ENCODE measurements at places on chromosomes 16 and 17.

DNA sequence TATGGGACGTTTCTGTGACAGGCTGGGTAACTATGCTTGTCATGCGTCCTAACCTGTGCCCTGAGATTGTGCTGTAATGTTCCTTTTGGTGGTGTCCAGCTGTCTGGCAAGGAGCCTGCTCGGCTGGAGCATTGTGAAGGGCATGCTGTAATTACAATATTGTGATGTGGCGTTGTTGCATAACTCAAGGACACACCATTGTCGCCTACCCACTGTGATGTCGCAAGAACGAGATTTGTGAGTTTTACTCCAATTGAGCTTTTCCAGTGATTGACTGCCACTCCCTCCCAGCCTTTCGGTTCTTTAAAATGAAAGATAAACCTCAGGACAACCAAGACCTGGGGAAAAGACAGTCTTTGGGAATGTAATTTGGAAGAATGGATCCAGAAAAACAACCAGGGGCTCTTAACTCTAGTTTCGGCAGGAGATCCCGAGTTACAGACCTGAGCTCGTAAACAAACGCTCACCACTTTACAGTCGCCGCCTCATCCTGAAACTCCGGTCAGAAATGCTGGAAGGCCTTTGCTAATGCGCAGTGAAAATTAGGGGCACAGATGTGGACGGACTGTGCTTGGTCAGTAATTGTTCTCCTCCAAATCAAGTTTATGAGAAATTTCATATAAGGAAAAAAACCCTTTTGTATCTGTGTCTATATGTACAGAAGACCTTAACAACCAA lies 1.3 kb downstream of the ZNF750 start:
- peak; percentile 51 for DNase-seq

DNA sequence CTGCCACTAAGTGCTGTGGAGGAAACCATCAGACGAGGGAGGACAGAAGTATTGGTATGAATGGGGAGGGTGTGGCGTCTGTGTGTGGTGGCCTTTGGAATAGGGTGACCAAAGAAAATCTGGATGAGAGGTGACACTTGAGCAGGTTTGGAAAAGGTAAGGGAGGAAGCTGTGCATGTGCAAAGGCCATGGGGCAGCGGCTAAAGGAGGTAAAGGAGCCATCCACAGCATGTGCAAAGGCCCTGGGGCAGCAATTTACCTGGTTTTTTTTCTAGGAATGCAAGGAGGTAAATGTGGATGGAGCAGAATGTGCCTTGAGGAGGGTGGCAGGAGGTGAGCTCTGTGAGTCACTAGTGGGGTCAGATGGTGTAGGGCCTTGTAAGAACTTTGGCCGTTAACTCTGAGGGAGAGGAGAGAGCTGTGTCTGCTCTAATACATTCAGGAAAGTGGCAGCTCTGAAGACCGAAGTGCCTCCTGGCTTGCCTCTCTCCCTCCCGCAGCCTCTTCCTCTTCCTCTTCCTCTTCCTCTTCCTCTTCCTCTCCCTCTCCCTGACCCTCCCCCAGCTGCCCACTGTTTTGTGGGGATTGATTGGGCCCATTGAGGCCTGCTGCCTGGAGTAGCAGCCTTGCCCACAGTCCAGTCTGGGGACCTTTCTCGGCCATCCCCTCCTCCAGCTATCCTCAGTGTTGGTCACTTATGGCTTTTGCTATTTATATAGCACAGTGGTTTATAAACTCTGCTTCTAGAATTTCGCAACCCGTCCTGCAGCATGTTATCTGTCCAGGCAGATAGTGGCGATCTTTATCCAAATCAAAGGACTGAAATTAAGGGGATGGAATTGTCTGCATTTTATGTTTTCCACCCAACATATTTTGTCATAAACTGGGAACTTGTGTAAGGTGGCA lies 38.7 kb downstream of the CMIP start:
- no peak for DNase-seq

DNA sequence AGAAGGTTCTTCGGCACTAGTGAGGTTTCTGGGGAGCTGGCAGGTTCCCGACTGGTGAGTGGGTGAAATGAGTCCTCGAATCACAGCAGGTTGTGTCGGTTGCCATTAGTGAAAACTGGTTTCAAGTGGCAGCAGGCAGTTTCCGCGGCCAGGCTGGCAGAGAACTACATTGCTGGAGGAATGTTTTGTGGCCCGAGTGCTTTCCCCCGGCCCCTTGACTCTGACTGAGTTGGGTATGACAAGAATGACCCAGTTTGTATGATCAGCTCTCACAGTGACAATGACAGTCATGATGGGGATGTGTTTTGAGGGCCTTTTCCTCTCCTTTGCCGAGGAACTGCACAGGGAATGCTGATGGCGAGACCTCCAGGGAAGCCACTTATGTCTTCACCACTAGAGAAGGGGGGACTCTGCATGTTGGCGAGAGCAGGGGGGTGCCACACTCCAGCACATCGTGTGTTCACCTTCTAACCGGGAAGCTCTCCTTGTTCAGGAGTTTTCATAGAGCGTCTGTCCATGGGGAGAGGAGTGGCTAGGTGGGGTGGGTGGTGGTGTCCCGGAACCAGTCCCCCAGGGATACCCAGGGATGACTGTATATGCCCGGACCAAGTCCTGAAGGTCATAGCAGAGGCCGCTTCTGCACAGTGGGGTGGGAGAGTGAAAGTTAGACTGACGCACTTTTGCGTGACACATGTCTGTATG lies 206.0 kb upstream of the CHMP6 start:
- DNase-seq: no peak

DNA sequence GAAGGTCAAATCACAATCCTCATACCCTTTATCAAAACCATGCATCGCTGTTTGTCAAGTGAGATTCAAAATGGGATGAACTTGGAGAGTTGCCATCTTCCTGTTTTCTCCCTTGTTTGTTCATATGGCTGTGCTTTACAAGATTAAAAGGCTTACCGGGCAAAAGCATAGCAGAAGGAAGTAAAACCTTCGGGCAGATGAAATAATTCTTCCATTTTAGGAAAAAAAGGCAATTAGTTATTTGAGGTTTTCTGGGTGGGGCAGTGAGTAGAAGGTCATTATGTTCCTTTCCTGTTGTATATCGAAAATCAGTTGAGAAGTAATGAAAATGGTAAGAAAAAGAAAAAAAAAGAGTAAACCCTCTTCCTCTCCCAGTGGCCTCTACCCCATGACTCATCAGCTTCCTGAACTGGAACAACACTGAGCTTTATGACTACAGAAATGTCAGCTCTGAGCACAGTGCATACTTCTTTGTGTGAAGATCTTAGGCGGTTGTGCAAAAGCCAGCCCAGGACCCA lies 369.2 kb downstream of the CDH13 start:
- no peak for DNase-seq

GRCh38 chr17:56896968-56897359 lies 16.9 kb downstream of the TRIM25 start:
- no peak for DNase-seq

DNA sequence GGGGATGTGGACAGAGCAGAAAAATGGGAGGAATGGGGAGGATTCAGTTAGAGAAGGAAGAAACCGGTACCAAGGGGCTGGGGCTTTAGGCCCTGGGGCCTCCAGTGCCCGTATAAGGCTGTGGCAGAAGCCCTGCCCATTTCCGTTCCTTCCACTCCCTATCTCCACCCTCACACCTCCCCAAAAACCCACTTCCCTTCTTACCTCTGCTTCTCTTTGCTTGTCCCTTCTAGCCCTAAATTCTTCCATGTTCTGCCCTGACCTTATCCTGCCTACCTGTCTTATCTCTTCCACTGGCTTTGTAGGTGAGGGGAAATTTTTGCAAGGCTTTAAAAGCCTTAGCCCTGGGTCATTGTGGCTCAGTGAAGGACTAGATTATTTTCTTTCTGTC lies 4.1 kb downstream of the RNF167 start:
- DNase-seq: peak; percentile 57

GRCh38 chr16:73032541-73033270 lies 15.2 kb downstream of the ZFHX3 start:
- no peak for DNase-seq

DNA sequence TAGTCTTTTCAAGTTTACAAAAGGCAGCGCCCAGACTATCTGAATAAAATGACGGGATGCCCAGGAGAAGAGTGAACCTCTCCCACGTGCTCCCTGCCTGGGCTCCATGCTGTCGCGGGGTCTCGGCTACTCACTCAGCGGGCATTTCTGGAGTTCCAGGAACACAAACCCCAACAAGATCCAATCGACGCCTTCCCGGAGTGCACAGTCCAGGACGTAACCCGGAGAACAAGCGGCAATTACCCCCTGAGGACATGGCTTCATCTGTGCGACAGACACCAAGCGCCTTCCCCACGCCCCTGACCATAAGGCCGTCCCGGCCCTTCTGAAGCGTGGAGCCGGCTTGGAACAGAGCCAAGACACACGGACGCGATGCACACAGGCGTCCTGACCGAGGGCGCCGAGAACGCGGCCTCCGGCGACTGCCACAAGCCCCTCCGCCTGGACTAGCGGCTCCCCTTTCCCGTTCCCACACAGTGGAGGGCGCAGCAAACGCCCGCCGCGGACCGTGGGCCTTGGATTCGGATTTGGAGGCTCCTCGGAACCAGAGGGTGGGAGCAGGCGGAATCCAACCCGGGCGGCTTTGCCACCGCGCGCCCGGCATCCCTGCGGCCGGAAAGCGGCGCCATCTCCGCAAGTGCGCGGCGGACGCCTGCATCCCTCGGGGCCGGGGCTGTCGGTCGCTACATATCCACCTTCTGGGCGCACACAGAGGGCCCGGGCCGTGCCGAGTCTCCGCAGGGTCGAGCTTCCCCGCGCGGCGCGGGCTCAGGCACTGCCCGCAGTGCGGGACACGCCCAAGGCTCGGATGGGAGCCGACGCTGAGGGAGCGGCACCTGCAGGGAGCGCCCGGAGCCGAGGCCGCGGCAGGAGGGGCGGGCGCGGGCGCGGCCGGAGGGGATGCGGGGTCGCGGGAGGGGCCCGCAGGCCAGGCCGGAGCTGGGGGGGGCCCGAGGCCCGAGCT lies 725 bp downstream of the ABCA3 start:
- peak; percentile 21 for DNase-seq

- no peak for DNase-seq
Observed at GRCh38 chr16:82185012-82185411, 15.0 kb upstream of the MPHOSPH6 start.

- no peak for DNase-seq
Observed at GRCh38 chr17:33210285-33210684, 82.8 kb downstream of the ASIC2 start.

DNA sequence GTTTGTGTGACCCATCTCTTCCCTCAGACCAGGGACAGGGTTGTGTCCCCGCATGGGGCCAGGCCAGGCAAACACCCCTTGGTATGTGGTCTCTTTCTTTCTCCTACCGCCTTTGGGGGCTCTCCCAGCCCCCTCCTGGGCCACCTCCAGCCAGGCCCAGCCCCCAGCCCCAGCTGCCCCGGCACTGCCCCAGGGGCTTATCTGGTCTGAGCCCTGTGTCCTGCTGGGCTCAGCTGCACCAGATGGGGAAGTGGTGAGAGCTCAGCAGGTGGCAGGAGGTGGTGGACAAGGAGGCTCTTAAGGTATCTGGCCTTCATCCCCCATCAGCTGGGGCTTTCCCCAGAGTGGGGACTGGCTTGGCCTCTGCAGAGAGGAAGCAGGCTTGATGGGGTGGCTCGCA lies 8.7 kb downstream of the ADAM11 start:
- DNase-seq: no peak

- no peak for DNase-seq
Observed at GRCh38 chr17:58176200-58176599, 9.4 kb downstream of the OR4D2 start.

DNA sequence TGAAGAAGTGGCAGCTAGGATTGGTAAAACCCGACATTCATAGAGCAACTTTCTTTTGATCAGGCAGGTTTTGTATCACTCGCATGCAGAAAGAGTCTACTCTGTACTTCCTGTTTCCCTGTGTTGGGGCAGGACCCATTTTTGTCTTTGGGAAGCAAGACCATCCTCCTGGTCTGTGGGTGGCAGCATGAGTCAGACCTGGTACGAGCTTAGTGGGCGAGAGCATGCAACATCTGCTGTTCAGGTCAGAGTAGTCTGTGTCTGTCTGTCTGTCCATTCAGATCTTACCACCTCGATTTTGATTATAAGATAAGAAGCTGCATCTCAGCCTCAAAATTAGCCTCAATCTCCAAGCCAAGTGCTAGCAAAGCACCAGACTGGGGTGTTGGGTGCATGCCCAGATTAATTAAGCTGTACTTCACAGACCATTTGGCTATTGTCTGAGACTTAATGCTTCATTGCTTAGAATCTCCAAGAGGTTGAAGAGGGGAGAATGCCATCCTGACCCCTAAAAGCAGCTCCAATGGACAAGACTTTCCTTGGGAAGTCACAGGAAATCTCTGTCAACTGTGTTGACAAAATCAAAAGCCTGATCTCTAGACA lies 110.9 kb downstream of the XYLT1 start:
- DNase-seq: peak; percentile 71

- DNase-seq: no peak
Observed at GRCh38 chr17:74864297-74864865, 4.7 kb upstream of the GRIN2C start.

DNA sequence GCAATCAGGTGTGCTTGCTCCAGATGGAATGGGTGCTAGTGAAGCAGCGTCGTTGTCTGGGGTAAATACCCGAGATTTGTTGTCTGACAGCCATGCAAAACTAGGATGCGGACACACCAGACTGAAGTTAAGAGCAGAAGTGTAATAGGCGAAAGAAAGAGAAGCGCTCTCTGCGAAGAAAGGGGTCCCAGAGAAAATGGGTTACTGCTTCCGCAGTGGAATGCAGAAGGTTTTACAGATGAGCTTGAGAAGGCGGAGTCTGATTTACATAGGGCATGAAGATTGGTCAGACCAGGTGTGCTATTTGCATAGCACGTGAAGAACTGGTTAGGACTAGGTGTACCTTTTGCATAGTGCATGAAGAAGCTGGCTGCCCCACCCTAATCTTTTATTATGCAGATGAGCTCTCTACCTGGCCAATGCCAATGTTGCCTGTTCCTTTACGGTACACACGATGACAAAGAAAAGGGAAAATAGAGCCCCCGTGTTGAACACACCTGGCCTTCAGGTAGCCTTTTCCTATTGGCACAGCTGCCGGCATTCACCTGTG lies 32.0 kb upstream of the SNN start:
- no peak for DNase-seq

DNA sequence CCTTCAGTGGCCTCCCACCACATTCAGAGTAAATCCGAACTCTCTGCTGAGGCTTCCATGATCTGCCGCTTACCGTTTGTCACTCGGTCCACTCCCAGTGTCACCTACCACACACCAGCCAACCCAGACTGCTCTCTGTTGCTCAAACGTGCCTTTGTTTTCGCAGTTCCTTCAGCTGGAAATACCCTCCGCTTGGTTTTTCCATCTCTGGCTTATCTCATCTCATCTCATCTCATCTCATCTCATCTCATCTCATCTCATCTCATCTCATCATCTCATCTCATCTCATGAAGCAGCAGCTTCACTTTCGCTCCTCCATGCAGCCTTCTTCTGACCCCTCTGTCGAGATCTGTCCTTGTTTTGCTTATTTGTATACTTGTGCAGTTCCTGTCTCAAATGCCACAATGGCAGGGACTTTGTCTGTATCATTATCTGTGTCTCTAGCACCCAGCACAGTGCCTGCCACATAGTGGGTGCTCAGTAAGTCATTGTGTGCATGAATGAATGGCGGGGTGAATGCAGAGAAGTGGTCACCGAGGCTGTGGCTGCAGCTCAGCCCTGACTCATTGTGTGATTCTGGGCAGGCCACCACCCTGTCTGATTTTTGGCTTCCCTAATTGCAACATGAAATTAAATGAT lies 3.8 kb upstream of the SNX20 start:
- peak; percentile 67 for DNase-seq

- DNase-seq: no peak
Observed at GRCh38 chr17:77214743-77215142, 74.0 kb downstream of the SEC14L1 start.

Data from CD4-positive, alpha-beta T cell treated with Interleukin-15 for 1 hour (primary cell).